ENCODE measurements at places on chromosomes 4 and X.

GRCh38 chr4:77202491-77202890 lies 45.5 kb downstream of the CCNG2 start:
- DNase-seq, result no peak

- no peak for DNase-seq
These were observed 173.0 kb upstream of the PCDH18 start for GRCh38 chr4:137705171-137705783.

DNA sequence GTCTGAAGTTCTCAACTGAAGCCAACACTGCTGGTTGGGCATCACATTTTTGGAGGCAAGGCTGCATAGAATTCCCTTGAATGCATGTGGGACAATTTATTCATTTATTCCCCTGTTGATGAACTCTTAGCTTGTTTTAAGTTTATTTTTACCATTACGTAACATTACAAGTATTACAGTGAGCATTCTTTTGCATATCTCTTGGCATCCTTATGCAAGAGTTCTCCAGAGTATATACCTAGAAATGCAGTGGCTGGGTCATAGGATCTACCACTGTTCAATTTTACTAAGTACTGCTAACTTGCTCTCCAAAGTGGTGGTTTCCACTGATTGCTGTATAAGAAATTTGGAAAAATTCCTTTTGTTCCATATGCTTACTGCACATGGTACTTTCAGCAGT lies 66.5 kb downstream of the UCHL1 start:
- no peak for DNase-seq

DNA sequence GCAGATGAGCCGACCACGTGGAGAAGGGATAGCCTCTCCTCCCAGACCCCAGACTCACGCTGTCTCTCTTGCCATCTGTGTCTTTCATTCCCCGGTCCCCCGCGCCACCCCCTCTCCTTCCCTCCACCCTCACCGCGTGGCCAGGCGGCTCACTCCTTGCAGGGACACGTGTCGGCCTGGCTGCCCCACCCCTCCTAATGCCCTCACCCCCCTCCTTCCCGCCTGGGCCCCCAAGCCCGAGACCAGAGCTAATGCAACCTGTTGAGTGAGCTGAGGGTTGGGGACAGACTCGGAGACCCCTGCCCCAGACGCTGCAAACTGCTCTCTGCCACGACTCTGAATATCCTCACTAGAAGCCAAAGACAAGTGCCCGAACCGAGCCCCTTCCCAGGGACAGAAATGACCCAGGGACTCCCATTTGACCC lies 1.8 kb downstream of the SLC38A5 start:
- DNase-seq, result peak; percentile 40

DNA sequence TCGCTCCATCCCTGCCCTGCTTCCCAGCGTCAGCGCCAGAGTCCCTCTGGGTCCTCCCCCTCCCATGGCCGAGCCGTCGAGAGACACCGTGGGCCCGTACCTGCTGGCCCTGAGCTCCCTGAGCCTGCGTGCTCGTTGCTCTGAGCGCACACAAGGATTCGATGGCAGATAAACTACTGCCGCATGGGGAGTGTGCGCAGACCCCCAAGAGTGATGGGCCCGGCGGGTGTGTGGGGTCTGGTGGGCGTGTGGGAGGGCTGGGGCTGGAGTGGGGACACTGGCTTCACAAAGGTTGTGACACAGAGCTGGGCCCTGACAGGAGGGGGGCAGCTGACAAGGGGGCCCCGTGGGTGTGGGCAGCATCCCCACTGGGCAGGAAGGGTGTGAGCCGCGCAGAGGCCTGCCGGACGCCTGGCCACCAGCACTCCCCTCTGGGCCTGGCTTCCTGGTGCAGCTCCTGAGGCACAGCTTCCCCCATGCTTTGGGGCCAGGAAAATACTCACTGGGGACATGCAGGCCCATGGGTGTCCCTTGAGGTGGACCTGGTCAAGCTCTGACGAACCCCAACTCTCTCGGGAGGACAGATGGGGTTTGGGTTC lies 4.8 kb upstream of the RGS12 start:
- no peak for DNase-seq

DNA sequence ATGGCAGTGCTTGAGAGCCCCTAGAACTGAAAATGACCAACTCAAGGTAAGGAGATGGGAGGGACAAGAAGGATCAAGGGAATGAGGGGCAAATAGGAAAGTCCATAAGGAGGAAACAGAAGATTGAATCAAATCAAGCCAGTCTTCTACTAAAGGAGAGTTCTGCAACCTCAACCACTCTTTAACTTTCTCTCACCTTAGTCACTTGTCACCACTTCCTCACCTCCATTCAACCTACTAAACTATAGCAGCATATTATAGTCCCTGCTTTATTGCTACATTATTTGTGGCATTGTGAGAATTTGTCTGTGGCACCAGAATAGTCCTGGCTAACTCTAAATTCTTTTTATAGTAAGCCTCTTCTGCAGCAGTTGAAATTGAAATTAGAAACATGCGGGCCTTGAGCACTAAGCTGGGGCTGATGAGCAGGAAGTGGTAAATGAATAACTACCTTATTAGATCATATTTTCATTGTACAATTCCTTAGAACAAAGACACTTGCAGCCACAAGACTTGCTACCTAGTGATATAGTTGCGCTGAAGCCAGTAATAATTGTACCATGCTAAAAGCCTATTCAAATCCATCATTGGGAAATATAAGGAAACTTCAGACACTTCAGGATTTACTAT lies 336.9 kb downstream of the ZNF674 start:
- DNase-seq, result no peak

GRCh38 chr4:182325848-182326255 lies 82.7 kb downstream of the TENM3 start:
- DNase-seq, result no peak

DNA sequence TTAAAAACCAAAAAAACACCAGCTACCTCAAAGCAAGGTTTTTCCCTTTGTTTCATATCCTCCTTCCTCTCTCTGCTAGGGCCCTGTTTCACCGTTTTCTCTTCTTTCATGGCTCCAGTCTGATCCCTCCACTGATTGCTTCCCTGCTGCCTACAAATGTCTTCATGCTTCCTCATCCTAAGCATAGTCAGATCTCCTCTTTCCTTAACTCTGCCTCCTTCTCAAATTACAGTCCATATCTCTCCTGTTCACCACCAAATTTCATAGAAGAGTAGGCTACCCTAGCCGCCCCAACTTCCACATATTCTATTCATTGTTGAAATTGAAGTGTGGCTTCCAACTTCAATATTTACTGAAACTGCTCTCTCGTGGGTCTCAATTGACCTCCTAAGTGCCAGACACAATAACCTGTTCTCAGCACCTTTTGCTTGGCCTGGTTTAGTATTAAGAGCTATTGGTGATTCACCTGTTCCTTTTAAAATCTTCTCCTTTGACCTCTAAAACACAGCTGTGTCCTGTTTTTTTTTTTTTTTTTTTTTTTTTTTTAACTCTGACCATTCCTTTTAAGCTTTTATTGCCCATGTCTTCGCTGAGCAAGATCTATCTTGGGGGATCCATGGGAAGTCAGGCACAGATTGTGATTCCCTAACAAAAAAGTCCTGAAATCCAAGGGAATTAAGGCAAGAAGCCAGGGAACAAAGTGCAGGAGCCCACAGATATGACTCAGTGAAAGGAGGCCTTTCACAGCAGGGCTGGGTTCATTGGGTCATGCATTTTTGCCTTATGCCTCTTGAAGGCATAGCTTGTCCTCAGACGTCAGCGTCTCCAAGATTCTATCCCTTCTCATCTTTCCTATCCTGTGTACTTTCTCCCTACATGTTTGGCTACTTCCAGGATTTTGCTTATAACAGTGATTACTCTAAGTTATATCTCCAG lies 85.4 kb downstream of the RPS3A start:
- DNase-seq, result no peak

- no peak for DNase-seq
These were observed 101.6 kb downstream of the FBXO8 start for GRCh38 chr4:174181827-174182226.

GRCh38 chrX:34341258-34341657 lies 209.1 kb upstream of the FAM47A start:
- no peak for DNase-seq

GRCh38 chr4:29734343-29735213 lies 985.6 kb upstream of the PCDH7 start:
- DNase-seq, result no peak

DNA sequence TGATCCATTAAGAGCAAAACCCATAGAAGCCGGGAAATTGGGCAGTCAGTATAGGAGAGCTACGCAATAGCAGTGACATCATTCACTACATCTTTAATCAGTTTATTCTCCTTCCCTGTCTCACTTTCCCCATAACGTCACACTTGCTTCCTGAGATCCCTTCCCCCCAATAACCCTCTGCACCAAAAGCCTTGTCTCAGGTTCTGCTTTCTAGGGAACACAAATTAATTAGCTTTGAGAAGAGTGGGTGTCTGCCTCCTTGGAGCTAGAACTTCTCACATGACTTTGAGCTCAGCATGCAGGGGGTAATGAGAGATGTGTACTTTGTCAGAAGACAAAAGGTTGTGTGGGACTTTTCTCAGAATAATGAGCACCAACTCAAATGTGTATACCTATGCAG lies 128.3 kb upstream of the MAOA start:
- no peak for DNase-seq

DNA sequence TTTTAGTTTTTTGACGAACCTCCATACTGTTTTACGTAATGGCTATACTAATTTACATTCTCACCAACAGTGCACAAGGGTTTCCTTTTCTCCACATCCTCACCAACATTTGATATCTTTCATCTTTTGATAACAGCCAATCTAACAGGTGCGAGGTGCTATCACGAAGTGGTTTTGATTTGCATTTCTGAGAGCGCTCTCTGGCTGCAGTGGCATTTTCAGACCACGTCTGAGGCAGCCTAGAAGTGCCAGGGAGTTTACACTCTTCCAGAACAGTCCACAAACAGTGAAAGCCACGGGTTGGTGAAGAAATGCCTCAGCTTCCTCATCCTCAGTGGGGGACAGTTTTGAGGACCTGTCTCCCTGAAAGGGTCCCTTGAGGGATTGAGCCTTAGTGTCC lies 471.0 kb downstream of the BCOR start:
- DNase-seq, result no peak

- no peak for DNase-seq
These were observed 28.1 kb downstream of the USP53 start for GRCh38 chr4:119240568-119240967.

DNA sequence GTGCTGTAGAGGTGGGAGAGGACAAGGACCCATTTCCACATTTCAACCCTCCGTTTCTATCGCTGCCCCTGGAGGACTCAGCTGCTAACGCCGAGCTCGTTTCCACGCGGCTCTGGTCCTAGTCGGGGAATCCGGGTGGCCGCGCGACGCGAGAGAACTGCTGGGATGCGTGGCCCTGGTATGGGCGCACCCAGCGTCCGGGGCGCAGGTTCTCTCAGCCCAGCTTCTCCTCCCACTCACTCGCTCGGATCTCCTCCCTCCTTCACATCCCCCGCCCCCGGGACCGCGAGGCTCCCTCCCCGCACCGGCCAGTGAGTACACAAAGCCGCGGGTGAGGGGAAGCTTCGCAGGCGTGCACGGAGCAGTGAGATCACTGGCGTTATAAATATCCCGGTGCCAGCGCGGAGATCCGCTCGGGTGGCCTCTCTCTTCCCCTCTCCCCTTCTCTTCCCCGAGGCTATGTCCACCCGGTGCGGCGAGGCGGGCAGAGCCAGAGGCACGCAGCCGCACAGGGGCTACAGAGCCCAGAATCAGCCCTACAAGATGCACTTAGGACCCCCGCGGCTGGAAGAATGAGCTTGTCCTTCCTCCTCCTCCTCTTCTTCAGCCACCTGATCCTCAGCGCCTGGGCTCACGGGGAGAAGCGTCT lies at the start of gene FGF5:
Gene FGF5 (plus strand): TSS at position 412 of the 649 bp plus-strand sequence. CDS start 161 bp downstream, at position 573.
- DNase-seq, result no peak

- DNase-seq, result no peak
These were observed 11.4 kb downstream of the HTRA3 start for GRCh38 chr4:8280876-8281440.

GRCh38 chr4:82275431-82276331 lies 98.1 kb downstream of the HNRNPD start:
- no peak for DNase-seq

DNA sequence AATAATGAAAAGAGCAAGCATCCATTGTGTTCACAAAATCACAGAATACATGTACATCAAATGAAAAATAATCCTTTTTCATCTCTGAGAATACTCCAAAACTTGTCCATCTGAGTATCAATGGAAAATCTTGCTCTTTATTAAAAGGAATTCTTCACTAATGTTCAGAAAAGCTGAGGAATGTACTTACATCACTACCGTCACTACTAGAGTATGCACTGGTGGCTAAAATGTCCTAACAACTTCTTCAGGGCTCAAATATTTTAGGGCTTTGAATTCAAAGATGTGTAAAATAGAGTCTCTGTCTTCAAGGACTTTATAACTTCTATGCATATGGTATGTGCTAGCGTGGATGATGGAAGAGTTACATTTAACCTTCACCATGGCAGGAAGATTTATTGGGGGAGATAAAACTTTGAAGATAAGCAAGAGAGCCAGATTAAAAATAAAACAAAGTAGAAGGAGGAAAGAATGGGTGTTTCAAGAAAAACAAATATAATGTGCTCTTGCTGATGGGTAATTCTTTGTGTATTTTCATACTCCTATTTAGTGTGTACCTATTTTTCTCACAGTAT lies 55.1 kb downstream of the DMD start:
- no peak for DNase-seq

- DNase-seq, result no peak
These were observed 20.9 kb downstream of the ITIH6 start for GRCh38 chrX:54776987-54777672.

Measured in stimulated activated CD4-positive, alpha-beta T cell treated with anti-CD3 and anti-CD28 coated beads, TNF-alpha, amount 100 ng/mL, for 4 hours (primary cell).